ENCODE measurements at places on chromosomes 3 and 15.

- no peak for DNase-seq
Measured at GRCh38 chr3:4889896-4890295, 89.3 kb upstream of the BHLHE40 start.

GRCh38 chr3:122956693-122957455, 70.7 kb downstream of the SEMA5B start:
- DNase-seq: no peak

DNA sequence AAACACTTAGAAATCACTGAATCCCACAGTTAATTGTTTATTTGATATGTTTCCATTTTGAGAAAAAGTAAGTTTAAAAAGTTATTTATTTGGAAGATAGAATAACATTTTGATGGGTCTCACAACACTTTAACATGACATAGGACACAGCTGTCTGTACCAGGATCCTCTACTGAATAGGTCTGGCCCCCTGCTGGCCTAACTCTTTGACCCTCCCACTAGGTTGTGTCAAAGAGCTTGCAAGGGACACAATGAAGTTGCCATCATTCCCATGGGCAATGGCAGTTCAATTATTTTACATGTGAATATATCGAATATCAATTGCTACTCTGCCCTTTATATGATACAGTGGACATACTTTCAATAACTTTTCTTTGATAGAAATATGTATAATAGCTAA, 138.9 kb downstream of the EPHA3 start:
- no peak for DNase-seq

- no peak for DNase-seq
Measured at GRCh38 chr3:25655659-25656058, 9.0 kb downstream of the TOP2B start.

- no peak for DNase-seq
Measured at GRCh38 chr3:159859836-159860235, 128.8 kb upstream of the IL12A start.

- DNase-seq: no peak
Measured at GRCh38 chr3:62233065-62233464, 140.3 kb downstream of the FEZF2 start.

All from hematopoietic multipotent progenitor cell treated with erythropoietin and hydrocortisone succinate and interleukin-3 and kit ligand, for 15 days (in vitro differentiated cells).